Psoas muscle (tissue), 8 donors: ENCODE measurements at places on chromosomes 1 and 21. TPM values are rescaled to one million over a fixed set of nuclear protein-coding genes. Genes with fewer than 3 reads are reported as not detected.

GRCh38 chr1:83998498-83999315 is at the start of gene TTLL7:
Gene TTLL7, minus strand, starts transcription at chr1:83999132. Its CDS starts 46,921 bp downstream, at chr1:83952211.
- DNase-seq, result peak; percentile 85
- peak within 1 kb of the TSS; percentile 94 for H3K4me3 ChIP-seq
- H3K36me3 ChIP-seq, result no peaks in the 10 kb centered on the region
- no peaks in the 10 kb centered on the region for H3K27me3 ChIP-seq

DNA sequence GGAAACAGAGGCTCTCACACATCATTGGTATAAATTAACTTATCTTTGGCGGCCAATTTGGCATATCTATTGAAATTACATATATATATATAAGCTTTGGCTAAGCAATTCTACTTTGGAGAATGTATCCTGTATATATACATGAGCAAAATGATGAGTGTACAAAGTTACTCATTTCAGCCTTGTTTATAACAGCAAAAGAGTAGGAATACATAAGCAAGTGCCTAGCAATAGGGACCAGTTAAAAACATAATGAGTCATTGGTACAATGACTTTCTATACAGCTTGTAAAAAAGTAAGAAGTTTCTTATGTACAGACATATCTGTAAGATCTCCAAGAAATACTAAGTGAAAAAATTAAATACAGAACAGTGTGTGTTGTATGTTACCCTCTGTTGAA is 190.8 kb downstream of the LTN1 start:
- H3K27ac ChIP-seq, result no peak overlapping the region
- DNase-seq, result no peak
- no peak overlapping the region for H3K4me3 ChIP-seq
- H3K27me3 ChIP-seq, result no peaks in the 10 kb centered on the region
- H3K4me1 ChIP-seq, result peaks cover 5% of the 10 kb centered on the region
- H3K36me3 ChIP-seq, result no peaks in the 10 kb centered on the region

The KCNQ4 gene
- 5.6 TPM for total RNA-seq

The PRR9 gene
- total RNA-seq, result not detected

GRCh38 chr1:237877631-237878030 is 13.1 kb downstream of the ZP4 start:
- DNase-seq, result no peak
- no peak overlapping the region for H3K27ac ChIP-seq
- H3K36me3 ChIP-seq, result no peaks in the 10 kb centered on the region
- no peak overlapping the region for H3K4me3 ChIP-seq
- H3K27me3 ChIP-seq, result no peaks in the 10 kb centered on the region
